ENCODE measurements at places on chromosomes 13 and 19.

GRCh38 chr19:45952686-45953505, 20.8 kb downstream of the NOVA2 start:
- peak; percentile 51 for DNase-seq

- DNase-seq = no peak
Measured at GRCh38 chr13:23671897-23672296, 101.7 kb downstream of the TNFRSF19 start.

DNA sequence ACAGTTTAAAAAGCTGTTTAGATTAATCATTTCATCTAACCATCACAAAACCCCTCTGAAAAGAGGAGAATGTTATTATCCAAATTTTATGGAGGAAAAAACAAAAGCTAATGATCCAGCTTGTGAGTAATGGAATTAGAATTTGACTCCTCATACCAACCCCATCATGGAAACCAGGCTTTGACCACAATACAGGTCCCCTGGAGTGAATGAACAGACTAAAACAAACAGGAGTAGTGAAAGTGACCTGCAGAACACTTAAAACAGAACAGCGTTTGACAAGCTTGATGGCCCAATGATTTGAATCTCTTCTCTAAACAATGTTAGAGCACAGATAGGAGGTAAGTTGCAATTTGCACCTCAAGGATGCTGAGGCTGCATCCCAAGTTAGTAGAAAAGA, 230.0 kb downstream of the DCT start:
- DNase-seq = no peak

- peak; percentile 33 for DNase-seq
Measured at GRCh38 chr13:40116008-40116407, 460.5 kb downstream of the COG6 start.

DNA sequence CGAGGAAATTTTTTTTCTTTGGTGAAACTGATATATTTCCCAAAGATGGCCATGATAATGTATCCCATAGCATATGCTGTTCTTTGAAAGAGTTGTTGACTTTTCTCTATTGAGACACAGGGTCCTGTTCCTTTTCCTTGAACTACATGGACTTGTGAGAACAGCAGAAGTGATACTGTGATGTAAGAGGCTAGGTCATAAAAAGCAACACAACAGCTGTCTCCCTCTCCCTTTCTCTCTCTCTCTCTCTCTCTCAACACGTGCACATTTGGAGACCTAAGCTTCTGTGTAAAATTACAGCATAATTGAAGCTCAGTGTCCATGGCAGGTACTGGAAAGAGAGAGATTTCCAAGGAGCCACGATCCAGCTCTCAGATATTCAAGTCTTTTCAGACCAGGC, 1712.4 kb downstream of the EFNB2 start:
- DNase-seq = no peak

GRCh38 chr19:56710437-56710836, 38.9 kb upstream of the ZNF835 start:
- DNase-seq = no peak

DNA sequence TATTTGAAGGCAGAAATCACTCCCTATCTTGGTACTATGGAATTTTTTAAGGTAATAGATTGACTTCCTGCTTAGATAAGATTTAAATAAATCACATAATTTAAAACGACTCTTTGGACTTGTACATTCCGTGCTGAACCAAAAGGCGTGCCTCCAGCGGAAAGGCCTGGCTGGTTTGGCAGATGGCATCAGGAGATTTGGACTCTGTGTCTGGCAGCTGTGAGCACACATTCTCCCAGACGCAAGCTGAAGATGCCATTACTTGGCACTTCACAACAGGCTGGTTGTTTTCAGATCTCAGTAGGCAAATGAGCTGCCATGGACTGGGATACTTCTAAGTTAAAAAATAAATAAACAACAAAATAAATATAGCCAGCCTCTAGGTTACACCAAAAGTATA, 104.5 kb upstream of the SLC15A1 start:
- no peak for DNase-seq

- DNase-seq = no peak
Measured at GRCh38 chr19:31377736-31378135, 28.5 kb upstream of the TSHZ3 start.

GRCh38 chr13:73187106-73187505, 128.3 kb downstream of the KLF5 start:
- DNase-seq = no peak

DNA sequence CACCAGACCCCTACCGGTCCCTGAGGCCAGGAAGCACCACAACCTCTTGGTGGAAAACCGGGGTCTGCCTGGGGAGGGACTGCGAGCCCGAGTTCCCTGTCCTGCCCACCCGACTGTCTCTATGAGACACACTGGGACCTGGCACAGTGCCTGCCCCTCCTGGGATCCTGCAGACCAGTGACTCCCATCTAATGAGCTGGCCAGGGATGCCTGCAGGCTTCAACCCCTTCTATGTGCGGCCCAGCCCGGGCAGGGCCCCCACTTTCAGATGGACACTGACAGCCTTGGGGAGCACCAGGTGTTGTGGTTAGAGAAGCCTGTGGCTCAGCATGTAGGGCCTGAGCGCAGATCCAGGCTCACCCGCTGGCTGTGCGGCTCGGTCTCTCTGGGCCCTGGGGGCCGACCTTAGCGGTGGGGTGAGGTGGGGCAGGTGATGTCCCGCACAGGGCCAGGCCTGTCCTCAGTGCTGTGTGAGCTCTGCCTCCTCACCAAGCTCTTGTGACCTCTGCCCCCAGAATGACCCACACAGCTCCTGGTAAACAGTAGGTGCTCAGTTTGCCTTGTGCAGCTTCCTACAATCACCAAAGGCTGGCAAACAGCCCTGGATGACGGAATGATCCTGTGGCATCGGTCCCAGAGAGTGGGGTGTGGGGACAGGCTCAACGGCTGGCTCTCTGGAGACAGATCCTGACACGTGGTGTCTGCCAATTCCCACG, 17.9 kb upstream of the CACTIN start:
- no peak for DNase-seq

DNA sequence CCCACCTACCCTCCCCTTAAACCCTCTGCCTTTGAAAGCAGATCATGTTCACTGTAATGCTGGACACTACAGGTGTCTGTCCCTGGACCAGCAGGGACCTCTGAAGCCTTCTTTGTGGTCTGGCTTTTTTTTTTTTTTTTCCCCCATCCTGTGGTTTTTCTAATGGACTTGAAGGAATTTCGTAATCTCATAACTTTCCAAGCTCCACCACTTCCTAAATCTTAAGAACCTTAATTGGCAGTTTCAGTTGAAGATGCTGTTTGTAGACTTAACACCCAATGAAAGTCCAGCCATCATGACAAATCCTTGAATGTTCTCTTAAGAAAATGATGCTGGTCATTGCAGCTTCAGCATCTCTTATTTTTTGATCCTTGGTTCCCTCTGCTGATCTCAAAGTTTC, 45.0 kb upstream of the LRCH1 start:
- DNase-seq = no peak

DNA sequence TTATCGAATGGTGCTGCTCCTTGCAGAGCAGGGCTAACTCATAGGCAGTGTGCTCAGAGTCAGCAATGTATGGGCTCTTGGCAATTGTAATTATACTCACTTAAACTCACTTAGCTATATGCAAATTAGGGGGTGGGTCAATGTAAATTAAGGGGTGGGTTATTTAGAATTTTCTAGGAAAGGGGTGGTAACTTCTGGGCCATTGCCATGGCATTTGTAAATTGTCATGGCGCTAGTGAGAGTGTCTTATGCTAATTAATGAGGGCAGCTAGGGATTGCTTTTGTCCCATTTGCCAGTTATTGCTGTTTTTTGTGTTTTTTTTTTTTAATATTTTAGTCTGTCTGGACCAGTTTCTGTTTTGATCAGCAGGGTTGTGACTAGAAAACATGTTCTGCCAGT, 68.4 kb downstream of the DIAPH3 start:
- no peak for DNase-seq

- DNase-seq = no peak
Measured at GRCh38 chr13:113066746-113067145, 38.8 kb upstream of the F7 start.

DNA sequence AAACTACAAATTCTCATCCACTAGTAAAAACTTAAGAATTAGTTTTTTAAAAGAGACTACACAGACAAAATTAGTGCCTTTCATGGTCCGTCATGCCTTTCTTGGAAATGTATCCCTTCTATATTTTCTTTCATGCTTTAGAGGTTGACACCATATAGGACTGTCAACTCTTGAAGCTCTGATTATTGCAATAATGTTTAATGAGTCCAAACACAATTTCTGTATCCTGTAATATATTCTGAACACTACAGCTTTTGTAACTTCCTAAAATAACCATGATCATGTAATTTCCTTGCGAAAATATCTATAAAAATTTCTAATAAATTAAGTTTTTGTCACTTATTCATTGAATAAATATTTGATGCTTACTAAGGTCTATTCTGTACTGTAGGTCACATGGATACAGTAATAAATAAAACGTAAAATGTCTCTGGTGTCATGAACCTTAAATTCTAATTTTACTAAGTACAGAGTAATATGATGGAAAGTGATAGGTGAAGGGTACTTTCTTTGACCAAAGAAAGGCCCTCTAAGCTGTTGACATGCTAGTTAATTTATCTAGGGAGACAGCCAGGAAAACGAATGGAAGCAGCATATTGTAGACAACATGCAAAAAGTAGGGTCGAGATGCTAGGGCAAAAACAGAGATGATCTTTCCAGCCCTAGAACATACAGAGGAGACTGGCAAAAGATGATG, 687.3 kb upstream of the PCDH9 start:
- no peak for DNase-seq

GRCh38 chr19:41039806-41040205, 48.4 kb upstream of the CYP2A13 start:
- no peak for DNase-seq

DNA sequence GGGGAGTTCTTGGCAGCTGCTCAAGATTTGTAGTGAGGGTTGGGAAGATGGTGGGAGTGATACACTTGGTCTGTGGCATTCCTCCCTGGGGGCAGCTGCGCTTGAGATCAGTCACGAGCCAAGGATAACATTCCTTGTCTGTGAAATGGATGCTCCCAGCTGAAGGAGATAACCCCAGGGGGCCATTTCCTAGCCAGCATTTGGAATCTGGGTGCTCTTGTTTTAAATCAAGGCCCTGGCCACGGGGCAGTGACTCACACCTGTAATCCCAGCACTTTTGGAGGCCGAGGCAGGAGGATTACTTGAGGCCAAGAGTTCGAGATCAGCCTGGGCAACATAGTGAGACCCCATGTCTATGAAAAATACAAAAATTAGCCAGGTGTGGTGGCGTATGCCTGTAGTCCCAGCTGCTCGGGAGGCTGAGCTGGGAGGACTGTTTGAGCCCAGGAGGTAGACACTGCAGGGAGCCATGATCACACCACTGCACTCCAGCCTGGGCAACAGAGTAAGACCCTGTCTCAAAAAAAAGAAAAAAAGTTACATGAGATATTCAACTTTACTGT, 4.6 kb downstream of the PKN1 start:
- DNase-seq = no peak

GRCh38 chr13:34933349-34933748, 8.7 kb upstream of the NBEA start:
- no peak for DNase-seq

GRCh38 chr19:2549701-2550191, 73.8 kb downstream of the GADD45B start:
- no peak for DNase-seq

DNA sequence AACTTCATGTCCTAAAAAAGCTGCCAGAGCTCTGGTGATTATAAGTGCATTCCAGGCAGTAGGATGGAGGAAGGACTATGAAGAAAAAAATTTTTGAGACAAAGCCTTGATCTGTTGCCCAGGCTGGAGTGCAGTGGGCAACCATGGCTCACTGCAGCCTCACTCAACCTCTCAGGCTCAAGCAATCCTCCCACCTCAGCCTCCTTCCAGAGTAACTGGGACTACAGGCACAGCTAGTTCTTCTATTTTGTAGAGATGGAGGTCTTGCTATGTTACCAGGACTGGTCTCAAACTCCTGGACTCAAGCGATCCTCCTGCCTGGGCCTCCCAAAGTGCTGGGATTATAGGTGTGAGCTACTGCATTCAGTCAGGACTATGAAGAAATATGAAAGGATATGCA, 161.2 kb downstream of the IRS2 start:
- DNase-seq = no peak

- DNase-seq = no peak
Measured at GRCh38 chr13:28245465-28245864, 107.1 kb downstream of the PAN3 start.

- no peak for DNase-seq
Measured at GRCh38 chr13:76883236-76883635, 3.0 kb downstream of the KCTD12 start.

GRCh38 chr19:51546650-51547396, 15.4 kb upstream of the SIGLEC6 start:
- peak; percentile 25 for DNase-seq

GRCh38 chr19:397321-397720, 11.6 kb downstream of the C2CD4C start:
- no peak for DNase-seq

- no peak for DNase-seq
Measured at GRCh38 chr13:60787083-60787482, 390.1 kb downstream of the TDRD3 start.

GRCh38 chr19:17519967-17520366, 8.5 kb downstream of the PGLS start:
- no peak for DNase-seq

DNA sequence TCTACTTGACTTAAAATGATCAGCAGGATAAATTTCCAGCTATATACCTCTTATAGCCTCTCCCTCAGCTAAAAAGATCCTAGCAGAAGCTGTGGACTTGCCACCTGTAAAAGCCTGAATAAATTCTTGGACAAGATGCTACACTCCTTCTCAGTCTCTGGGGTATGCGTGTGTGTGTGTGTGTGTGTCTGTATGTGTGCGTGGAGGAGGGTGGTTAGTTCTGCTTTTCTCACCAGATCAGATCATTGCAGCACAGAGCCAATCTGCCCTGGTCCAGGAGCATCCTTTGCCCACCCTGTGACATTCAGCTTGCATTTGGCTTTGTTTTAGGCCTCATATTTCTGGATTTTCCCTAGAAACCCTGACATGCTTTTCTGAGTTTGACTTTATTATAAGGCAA, 438.3 kb downstream of the RFC3 start:
- no peak for DNase-seq

- no peak for DNase-seq
Measured at GRCh38 chr19:38875656-38876395, 2.2 kb downstream of the RINL start.

- no peak for DNase-seq
Measured at GRCh38 chr19:35775046-35775297, 392 bp upstream of the ARHGAP33 start.

DNA sequence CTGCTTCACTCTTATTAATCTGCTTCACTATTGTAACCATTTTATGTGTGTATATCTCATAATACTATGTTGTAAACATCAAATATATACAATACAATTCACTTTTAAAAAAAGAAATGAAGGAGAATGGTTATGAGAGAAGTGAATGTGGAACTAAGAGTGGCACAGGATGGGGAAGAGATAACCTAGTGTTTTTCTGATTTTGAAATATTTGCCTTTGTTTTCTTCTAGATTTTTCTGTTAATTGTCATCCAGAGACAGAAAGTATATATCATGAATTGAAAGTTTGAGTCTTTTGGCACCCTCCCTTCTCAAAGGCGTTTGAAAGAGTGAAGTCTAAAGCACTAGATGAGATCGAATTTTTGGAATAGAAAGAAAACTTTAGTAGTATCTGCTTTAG, 2.8 kb downstream of the DNAJC3 start:
- no peak for DNase-seq
